ENCODE measurements at places on chromosomes 3 and 15.

GRCh38 chr3:142279965-142280590 is 54.7 kb upstream of the GK5 start:
- DNase-seq: peak; percentile 78

DNA sequence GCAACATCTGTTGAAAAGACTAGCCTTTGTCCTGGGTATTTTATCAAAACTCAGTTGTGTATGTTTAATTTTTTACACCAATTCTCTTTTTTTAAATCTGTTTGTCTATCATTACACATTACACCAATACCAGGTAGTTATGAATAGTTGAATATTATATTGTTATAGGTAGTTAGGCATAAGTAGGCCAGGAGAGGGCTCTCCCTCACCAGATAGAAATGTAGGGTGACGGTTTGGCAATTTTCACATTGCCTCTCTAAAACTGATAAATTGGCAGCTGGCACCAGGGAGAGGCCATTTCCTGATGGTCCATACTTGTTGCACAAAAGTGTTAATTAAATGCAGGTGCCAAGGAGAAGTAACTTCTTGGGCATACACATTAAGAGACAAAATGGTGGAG is 483.1 kb upstream of the EPHA6 start:
- no peak for DNase-seq

- DNase-seq: no peak
Measured at GRCh38 chr15:86568378-86568777, 488.7 kb downstream of the AGBL1 start.

GRCh38 chr3:52055537-52056351 is 627 bp downstream of the DUSP7 start:
- no peak for DNase-seq

DNA sequence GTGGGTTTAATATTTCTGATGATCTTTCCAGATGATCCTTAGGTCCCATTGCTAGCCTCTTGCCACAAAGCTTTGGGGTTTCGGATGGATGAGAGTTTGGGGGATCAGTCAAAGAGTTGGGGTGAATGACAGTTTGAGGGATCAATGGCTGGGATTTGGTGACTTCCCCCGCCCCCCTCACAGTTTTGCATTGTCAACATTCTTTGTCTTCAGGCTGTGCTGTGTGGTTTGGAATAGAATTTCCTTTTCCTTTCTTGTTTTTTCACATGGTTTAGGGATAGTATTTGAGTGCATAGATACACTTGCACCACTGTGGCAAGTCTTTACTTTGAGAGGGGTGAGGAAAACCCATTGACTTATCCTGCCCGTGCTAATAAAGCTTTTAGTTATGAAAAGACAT is 14.3 kb downstream of the MEF2A start:
- no peak for DNase-seq

GRCh38 chr3:177601152-177601551 is 403.9 kb upstream of the TBL1XR1 start:
- DNase-seq: no peak
